ENCODE measurements at places on chromosomes 6 and 20.

DNA sequence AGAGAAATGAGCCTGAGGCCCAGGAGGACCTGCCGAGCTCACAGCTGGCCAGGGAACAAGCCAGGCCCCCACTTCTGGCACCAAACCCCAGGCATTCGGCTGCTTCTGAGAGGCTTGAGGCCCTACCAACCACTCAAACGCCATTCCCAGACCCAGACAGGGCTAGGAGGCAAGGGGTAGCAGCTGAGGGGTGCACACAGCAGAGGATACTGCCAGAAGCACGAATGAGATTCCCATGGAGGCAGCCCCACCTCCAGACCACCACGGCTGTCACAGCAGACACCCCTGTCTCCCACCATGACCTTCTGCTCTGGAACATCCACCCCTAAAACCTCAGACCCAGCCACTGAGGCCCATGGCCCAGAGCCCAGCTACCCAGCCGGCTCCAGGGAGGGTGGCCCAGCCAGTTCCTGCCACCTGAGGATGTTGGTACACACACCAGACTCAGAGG, 36.1 kb downstream of the NTSR1 start:
- DNase-seq, result no peak

GRCh38 chr6:12841619-12842018, 125.1 kb downstream of the PHACTR1 start:
- no peak for DNase-seq

DNA sequence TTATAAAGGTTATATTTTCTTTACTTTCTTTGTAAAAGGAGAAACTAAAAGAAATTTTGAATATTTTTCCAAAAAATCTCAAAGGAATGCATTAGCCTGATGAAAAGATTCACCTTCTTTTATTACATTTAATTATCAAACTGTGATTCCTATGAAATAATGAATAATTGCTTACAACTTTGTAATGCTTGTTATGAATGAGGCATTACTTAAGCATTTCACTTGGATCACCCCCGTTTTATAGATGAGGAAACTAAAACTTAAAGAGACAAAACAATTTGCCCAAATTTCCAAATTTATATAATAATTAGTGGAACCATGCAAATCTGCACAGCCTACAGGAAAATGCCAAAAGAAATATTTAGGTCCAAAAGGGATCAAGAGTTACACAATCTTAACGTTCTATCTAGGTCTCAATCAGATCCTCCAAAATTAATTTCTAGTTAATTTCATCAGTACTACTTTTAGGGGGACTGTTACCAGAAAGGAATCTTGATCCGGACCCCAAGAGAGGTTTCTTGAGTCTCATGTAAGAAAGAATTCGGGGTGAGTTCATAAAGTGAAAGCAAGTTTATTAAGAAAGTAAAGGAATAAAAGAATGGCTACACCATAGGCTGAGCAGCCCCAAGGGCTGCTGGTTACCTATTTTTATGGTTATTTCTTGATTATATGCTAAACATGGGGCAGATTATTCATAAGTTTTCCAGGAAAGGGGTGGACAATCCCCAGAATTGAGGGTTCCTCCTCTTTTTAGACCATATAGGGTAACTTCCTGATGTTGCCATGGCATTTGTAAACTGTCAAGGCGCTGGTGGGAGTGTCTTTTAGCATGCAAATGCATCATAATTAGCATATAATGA, 288.0 kb downstream of the ADGB start:
- no peak for DNase-seq

DNA sequence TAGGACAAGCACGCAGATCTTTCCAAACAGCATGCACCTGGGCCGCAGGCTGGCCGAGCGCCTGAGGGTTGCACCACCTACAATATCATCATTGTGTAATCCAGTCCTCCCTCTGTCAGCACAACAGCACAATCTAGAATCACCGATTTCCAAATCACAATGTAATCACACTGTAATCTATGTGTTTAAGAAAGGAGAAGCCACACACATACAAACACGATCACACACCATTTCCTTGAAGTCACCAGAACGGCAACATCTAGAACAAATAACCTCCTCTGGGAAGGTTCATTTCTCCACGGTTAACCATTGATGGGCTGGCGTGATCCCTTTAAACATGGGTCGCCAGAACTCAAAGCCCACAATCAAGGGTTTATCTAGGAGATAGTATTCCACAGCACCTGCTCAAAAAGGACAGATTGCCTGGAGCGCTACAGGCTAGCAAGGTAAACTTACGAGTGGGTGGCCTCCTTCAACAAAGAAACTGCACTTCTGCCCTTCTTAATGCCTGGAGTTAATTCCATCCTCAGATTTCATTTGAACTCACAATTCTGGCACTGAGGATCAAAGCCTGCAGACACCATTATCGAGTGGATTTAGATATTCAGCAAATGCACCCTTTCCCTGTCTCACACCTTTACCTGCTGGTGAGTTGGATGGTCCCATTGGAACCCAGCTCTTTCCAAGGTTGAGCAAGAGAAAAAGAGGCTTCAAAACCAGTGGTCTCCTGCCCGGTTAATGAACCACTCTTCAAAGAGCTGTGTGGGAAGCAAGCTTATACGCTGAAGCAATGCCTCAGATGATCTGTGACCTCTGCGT, 83.8 kb upstream of the FOXQ1 start:
- no peak for DNase-seq

DNA sequence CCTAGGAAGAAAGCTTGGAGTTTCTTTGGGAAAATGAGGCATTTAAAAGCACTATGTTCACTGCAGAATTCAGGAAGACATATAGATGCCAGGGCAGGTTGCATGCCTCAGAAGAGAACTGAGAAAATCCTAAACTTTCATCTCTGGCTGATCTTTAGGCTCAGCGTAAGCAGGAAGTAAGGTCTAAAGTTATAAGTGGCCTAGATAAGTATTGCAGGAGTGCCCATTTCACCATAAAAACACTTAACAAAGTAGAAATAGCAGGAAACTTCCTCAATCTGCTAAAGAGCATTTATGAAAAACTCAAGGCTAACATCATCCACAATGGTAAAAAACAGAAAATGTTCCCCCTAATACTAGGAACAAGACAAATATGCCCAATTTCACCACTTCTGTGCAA, 320.3 kb downstream of the BMP2 start:
- DNase-seq, result no peak

DNA sequence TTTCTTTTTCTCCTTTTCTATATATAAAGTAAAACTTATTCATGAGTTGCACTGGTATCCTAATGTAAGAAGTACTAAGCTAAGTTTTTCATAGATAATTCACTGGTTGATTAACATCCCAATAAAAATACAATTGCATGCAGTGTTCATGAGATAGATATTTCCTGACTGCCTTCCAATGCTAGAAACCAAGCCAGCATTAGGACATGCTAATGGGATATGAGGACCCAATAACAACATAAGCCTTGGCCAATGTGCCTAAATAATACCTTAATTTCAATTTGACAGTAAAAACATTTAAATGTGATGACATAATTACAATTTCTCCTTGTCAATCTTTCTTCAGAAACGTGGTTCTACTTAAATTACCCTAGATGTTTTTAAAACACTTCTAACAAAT, 152.7 kb downstream of the RNGTT start:
- no peak for DNase-seq

DNA sequence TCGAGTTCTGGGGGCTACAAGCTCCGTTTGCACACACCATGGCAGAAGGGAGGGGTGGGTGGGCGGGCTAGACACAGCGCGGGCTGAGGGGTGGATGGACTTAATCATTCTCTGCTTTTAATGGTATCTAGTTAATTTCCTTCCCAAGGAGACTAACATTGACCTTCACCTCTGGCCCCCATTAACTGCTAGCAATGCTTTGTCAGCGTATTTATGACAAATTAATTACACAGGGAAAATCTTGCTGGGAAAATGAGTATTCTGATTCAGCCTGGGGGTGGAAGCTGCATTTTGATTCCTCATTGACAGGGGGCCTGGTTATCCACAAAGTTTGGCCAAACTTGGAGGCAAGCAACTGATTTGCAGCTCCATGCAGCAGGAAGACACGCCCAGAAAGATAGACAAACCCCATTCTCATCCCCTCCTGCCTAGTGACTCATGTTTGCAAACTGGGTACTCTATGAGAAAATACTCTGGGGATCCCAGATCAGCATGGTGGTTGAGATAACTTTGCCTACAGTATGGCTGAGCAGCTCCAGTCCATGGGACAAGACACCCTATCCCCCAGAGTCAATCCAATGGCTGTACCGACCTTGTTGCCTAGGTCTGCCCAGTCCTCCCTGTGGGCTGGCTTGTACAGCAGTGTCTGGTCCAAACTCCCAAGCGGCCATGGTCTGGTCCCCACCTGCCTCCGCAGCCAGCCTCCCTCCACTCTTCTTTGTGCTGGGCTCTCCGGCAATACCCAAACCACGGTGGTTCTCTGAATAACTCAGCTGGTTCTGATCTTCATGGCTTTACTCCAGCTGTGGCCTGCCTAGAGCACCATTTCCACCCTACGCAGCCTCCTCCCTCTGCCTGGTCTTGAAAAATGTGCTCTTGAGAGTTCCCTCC, 19.7 kb downstream of the ZBP1 start:
- no peak for DNase-seq

- DNase-seq, result no peak
Observed at GRCh38 chr20:37348792-37349516, 3.0 kb downstream of the SRC start.

DNA sequence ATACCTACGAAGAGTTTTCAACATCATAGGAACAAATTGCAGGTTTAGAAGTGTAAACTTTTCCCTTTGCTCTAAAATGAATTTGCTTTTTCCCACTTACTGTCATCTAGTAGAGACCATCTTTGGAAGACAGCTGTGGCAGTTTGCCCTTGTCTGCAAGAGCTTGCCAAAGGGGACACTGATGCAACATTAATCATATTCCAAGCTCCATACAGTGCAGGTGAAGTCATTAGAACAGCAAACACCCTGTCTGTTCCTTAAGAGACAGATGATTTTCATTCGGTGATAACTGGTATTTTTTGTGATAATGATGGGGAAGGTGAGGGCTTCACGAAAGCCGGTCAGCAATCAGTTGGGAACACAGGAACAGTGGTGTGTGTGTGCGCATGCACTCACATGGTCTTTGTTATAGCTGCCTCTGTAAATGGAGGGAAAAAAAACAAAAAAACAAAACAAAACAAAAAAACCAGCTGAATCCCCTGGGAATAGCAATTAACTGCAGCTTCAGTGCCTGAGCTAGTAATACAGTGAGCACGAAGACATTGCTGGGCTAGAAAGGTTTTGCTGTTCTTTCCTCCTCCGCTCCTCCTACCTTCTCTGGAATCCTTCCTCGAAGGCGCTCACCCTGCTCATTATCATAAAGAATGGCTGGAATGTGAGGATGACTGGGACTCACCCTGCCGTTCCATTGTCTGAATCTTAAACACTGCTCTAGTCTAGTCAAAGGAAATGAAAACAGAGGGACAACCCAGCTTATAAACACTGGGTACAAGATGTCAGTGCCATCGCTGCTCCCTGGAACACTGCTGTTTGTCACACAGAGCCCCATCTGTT, 35.2 kb upstream of the KIF13A start:
- DNase-seq, result no peak

DNA sequence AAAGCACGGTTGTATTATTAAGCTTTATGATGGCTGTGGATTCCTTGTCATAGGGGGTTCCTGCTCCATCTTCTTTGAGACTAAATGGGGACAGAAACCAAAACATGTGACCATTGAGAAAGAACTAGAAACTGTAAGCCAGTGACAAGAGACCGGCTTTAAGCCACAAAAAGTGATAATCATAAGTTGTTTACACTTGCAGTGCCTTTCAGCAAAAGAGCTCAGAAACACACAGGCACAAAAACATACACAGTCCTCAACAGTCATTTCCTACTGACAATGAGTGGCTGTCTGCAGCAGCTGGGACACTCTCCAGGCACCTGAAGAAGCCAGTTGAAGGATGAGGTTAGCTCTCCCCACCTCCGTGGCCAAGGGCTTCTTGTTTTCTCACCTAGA, 20.0 kb upstream of the UBE2J1 start:
- DNase-seq, result no peak

DNA sequence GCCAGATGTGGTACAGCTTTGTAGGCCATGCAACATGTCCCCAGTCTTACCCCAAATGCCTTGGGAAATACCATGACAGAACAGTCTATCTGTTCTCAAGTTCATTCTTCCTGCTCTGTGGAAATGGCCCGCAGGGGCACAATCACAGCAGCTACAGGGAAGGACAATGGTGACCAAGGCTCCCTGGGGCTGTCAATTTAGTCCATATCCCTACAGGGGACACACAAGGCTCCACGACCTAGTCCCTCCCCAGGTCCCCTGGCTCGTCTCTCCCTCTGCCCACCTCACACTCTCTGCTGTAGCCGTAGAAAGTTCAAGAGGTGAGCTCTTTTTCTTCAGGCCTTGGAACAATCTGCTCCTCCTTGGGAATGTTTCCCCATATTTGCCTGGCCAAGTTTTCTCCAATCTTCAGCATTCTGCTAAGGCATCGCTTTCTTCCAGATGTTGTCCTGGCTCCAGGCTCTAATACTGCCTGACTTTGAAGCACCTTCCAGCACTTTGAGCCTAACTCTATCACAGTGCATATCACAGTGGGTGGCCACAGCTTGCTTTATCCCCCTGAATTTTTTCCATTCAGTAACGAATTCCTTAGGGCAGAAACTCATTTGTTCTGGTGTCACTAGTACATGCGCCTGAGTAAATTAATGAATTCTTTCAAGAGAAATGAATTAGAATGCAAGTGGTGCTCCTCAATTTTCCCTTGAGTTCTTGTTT, 92.6 kb downstream of the MAP3K7 start:
- DNase-seq, result no peak

- no peak for DNase-seq
Observed at GRCh38 chr6:12608016-12608860, 108.3 kb upstream of the PHACTR1 start.

- DNase-seq, result no peak
Observed at GRCh38 chr20:50141811-50142561, 11.5 kb downstream of the PEDS1 start.

- no peak for DNase-seq
Observed at GRCh38 chr6:154783229-154783628, 50.0 kb downstream of the SCAF8 start.

DNA sequence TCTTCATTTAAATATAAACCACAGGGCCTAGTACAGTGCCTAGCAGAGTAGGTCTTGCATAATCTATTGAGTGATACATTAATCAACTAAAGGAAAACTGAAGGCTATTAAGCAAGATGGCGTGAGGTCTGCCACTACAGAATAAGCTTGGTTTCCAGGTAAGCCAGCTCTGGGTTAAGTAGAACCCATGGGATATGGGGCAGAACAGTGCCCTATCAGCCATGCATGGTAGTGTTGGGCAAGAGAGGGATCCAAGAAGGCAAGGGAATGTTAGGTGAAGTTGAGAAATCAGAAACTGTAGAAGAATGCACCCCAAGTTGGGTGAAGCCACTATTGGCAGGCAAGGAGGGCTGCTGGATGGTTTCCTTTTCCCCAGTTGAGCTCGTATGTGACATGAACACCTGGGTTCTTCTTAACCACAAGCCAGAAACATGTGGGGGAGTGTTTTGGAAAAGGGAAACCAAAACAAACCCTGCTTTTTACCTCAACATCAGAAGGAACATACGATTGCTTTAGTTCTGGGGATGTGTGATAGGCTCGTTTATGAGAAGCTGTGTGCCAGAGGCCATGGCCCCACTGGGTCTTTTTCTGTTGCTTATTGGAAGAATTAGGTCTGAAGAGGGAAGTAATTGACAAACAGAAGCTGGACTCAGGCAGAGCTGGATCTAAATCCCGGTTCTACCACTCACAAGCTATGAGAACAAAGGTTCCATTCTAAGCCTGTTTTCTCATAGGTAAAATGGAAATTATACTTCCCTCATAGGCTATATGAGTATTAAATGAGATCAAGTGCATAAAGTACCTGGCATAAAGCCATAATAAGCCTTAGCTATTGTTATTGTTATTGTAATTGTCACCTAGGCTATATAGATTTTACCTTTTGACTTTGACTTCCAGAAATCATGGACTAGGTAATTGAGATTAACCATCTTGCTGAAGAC, 33.5 kb downstream of the NEDD9 start:
- no peak for DNase-seq

GRCh38 chr20:60201198-60201835, 243.1 kb downstream of the CDH26 start:
- DNase-seq, result no peak
